ENCODE measurements at places on chromosomes 12 and 14. TPM values are rescaled to one million over a fixed set of nuclear protein-coding genes. Genes with fewer than 3 reads are reported as not detected.

Gene FGD6
- total RNA-seq, result 7.1 TPM

Gene SMIM41
- 0.37 TPM for total RNA-seq

Gene KIF26A
- total RNA-seq, result 1.5 TPM

Gene NRXN3
- total RNA-seq, result 0.62 TPM

Gene TAS2R30
- 9.1 TPM for total RNA-seq

Gene FITM1
- total RNA-seq, result not detected
